ENCODE measurements at places on chromosomes 3 and 15. TPM values are rescaled to one million over a fixed set of nuclear protein-coding genes. Genes with fewer than 3 reads are reported as not detected.

DNA sequence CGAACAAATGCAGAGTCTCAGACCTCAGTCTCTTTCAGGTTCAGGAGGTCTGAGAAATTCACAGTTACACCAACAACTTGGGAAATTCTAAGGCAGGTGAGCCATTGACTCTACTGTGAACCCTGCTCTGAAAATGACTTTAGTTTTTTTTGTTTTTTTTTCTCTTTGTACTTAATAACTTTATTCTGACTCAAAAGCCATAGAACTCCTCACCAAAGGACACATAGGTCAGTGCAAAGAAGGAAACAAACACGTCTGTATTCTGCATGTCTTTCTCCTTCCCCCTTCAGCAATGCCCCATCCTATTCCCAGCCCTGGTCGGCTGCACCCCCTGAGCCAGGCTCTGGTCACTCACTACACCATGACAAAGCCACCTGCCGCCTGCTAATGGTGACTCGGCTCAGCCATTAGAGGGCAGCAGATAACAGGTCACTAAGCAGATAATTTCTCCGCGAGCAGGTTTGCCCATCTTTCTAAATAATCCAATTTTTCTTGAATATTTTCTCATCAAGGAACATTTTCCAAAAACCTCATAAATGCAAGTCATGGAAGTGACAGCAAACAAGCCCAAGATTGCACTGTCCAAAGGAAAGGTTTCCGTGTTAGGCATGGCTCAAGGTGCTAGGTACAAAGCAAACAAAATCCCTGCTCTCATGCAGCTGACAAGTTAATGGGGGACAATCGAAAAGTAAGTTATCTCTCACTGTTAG, 37.7 kb downstream of the TM4SF4 start:
- DNase-seq, result no peak

DNA sequence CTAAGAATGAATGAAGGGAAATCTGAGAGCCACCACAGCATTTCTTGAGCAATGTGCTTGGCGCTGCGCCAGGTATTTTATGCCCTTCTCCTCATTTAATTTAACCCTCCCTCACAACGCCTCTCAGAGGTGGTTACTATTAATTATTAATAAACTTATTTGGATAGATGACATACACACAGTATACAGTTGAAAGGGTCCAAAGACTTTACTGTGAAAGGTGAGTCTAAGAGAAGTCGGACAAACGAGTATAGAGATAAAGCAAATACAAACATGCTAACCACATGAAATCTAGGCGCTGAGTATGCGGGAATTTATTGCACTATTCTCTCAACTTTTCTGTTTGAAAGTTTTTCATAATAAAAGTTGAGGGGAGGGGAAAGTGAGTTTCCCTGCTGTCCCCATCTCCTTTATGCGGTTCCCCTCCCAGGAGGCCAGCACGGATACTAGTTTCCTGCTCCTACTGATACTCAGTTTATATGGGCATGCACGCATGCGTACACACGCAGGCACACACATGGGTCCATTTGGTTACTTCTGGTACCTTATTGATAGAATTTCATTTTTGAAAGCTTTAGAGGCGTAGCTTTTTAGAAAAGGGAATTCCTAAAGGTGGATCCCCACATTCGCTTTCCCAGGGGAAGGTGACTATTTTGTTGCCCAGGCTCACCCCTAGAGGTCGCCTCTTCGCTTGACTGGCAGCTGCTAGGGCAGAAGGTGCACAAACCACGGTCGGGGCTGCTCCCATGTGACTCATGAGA, 28.5 kb upstream of the KCTD6 start:
- DNase-seq, result peak; percentile 40

- DNase-seq, result no peak
These were observed 22.7 kb downstream of the SEC61A1 start for GRCh38 chr3:128074851-128075521.

The PDE8A gene
- polyA plus RNA-seq, result 1.7 TPM

The GOLGA6D gene
- polyA plus RNA-seq, result not detected

The FAM174B gene
- polyA plus RNA-seq, result 3.5 TPM

- DNase-seq, result no peak
These were observed 390.6 kb upstream of the SEMA6D start for GRCh38 chr15:47326410-47327333.

Measured in naive thymus-derived CD4-positive, alpha-beta T cell (primary cell).